ENCODE measurements at places on chromosomes 13 and 19. TPM values are rescaled to one million over a fixed set of nuclear protein-coding genes. Genes with fewer than 3 reads are reported as not detected.

IFNL1 gene
- not detected for total RNA-seq

C1QTNF9B gene
- total RNA-seq, result not detected

EHD2 gene
- total RNA-seq, result 147 TPM

CYP2F1 gene
- not detected for total RNA-seq

MARK4 gene
- total RNA-seq, result 14.0 TPM

KCNRG gene
- total RNA-seq, result 0.22 TPM

RGCC gene
- 2.1 TPM for total RNA-seq

CDC42EP5 gene
- 26.3 TPM for total RNA-seq

TEX101 gene
- not detected for total RNA-seq

ZNF805 gene
- total RNA-seq, result 26.7 TPM

KRTDAP gene
- total RNA-seq, result not detected

TIMM29 gene
- 23.3 TPM for total RNA-seq

IRS2 gene
- total RNA-seq, result 5.6 TPM

NXNL1 gene
- not detected for total RNA-seq

DMKN gene
- 12.1 TPM for total RNA-seq

RNF17 gene
- total RNA-seq, result not detected

KCNJ14 gene
- 0.65 TPM for total RNA-seq

EXOSC5 gene
- 7.7 TPM for total RNA-seq

MBD3 gene
- 53.3 TPM for total RNA-seq

SCN1B gene
- total RNA-seq, result 17.2 TPM

SKA3 gene
- 20.2 TPM for total RNA-seq

ERICH6B gene
- total RNA-seq, result not detected

ZBTB32 gene
- total RNA-seq, result not detected

QPCTL gene
- 13.3 TPM for total RNA-seq

COMP gene
- 95.9 TPM for total RNA-seq

ZNF790 gene
- total RNA-seq, result 10.7 TPM

LIPE gene
- total RNA-seq, result 3.4 TPM

RAB3A gene
- 1.2 TPM for total RNA-seq

ZNF415 gene
- 18.5 TPM for total RNA-seq

RYR1 gene
- 0.65 TPM for total RNA-seq

PRKCSH gene
- 114 TPM for total RNA-seq

LGALS7B gene
- total RNA-seq, result not detected

AP1M2 gene
- total RNA-seq, result not detected

NLRP5 gene
- not detected for total RNA-seq

PSG1 gene
- 0.39 TPM for total RNA-seq

CGB1 gene
- not detected for total RNA-seq

RUBCNL gene
- 11.1 TPM for total RNA-seq

RXFP2 gene
- total RNA-seq, result not detected

ZNF135 gene
- total RNA-seq, result 5.2 TPM

SIGLEC5 gene
- total RNA-seq, result not detected

GPR183 gene
- 0.11 TPM for total RNA-seq

NPAS1 gene
- total RNA-seq, result 0.78 TPM

RGS9BP gene
- total RNA-seq, result 0.26 TPM

ZNF837 gene
- 2.2 TPM for total RNA-seq

LDLR gene
- 90.7 TPM for total RNA-seq

FCGBP gene
- total RNA-seq, result 0.76 TPM

CYP2A6 gene
- total RNA-seq, result 0.22 TPM

LILRA5 gene
- total RNA-seq, result not detected

GZMM gene
- total RNA-seq, result not detected

SGCG gene
- total RNA-seq, result 0.13 TPM

TRPC4 gene
- total RNA-seq, result not detected

NOVA2 gene
- total RNA-seq, result under 0.01 TPM

SLC39A3 gene
- 23.7 TPM for total RNA-seq

TDRD3 gene
- 42.0 TPM for total RNA-seq

ZFP28 gene
- 9.7 TPM for total RNA-seq

ZNF471 gene
- total RNA-seq, result 3.9 TPM
